ENCODE measurements at places on chromosomes 4 and X.

DNA sequence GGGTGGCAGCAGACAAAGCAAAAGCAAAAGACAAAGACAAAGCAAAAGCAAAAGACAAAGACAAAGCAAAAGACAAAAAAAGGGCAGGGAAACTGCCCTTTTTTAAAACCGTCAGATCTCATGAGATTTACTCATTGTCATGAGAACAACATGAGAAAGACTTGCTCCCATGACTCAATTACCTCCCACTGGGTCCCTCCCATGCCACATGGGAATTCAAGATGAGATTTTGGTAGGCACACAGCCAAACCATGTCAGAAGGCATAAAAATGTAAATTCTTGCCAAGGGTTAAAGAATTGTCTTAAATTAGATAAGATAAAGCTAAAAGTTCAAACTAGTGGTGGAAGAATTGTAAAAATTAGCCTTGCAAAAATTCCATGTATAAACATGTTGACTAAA, 419.7 kb downstream of the TRAM1L1 start:
- no peak for DNase-seq

DNA sequence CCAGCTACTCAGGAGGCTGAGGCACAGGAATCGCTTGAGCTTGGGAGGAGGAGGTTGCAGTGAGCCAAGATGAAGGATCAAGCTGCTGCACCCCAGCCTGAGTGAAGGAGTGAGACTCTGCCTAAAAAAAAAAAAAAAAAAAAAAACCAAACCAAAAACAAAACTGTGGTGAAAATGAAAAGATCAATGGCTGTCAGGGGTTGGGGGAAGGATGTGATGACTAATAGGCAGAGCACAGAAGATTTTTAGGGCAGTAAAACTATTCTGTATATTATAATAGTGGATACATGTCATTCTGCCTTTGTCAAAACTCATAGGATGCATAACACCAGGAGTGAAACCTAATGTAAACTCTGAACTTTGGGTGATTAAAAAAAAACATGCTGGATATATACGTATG, 69.9 kb upstream of the ELOVL6 start:
- DNase-seq: no peak

DNA sequence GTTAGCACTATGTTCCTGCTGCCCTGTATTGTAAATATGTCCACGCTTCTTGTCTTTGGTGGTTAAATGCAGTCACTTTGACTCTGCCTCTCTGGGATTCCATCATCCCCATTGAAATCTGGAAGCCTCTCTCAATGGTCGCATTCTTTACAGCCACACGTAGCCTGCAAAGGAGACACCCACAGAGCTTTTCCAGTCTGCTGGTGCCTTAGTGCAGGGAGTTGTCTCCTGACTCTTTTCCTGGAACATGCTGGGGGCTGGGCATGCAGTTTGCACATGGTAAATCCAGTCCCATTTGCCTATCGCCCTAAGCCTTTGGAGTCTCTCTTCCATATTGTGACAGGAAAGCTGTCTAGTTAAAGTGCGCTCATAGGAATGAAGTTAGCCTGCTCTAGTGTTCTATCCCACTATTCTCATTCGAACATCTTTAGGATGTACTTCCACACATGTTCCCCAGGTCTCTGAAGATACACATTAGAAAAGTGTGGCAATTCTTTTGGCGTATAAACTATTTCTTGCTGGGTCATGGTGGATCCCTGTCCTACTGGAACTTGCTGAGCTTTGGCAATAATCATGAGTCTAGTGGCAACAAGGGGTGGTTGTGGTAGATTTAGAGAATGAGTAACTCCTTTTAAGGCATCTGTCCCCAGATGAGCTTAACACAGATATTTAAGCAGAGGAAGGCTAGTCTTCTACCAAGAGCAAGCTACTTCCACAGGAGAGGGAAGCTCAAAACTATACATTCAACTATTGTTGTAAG, 33.7 kb downstream of the COQ2 start:
- DNase-seq: no peak

DNA sequence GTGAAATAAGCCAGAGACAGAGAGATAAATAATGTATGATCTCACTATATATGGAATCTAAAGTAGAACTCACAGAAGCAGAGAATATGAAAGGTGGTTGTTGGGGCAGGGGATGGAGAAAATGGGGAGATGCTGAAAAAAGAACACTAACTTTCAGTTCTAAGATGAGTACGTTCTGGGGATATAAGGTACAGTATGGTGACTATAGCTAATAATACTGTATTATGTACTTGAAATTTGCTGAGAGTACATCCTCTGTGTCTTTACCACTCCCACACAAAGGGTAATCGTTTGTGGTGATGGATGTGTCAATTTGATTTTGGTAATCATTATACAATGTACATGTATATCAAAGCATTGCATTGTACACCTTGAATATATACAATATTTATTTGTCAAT, 6.6 kb downstream of the FBXL5 start:
- DNase-seq: no peak

DNA sequence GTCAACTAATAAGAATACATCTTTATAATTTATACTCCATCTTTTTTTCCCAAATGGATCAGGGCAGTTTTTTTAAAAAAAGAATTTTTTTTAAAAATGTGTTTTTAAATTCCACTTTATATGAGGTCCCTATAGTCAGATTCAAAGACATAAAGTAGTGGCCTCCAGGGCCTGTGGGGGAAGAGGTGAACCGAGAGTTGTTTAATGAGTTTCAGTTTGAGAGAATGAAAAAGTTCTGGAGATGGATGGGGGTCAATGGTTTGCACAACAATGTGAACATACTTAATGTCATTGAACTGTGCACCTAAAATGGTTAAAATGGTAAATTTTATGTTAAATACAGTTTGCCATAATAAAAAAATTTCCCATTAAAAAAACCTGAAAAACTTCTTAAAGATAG, 53.8 kb downstream of the ZNF827 start:
- no peak for DNase-seq

- no peak for DNase-seq
Observed at GRCh38 chr4:165971446-165971845, 98.4 kb downstream of the TLL1 start.

DNA sequence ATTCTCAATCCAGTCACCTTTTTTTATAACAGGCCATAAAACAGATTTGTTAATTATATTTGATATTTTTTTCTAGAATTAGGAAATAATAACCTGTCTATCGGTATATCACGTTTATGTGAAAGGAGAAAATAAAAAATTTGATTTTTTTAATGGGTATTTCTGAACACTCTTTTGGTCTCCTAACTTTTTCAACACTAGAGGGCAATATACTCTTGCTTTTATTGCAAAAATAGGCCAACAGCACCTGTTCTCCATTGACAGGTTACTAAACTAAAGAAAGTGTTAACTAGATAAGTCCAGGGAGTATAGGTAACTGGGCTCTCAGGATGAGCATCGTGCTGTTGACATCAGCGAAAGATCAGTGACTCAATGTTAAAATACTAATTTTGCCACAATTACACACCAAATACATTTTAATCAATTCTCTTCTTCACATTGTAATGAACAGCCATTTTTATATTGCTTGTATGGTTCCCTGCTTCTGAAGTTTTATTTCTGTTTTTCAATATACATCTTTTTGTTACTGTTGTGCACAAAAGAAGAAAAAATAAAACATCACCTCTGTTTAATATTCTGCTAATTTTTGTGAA, 22.8 kb downstream of the NDST4 start:
- DNase-seq: no peak

- DNase-seq: no peak
Observed at GRCh38 chrX:42704454-42704853, 73.5 kb downstream of the PPP1R2C start.

DNA sequence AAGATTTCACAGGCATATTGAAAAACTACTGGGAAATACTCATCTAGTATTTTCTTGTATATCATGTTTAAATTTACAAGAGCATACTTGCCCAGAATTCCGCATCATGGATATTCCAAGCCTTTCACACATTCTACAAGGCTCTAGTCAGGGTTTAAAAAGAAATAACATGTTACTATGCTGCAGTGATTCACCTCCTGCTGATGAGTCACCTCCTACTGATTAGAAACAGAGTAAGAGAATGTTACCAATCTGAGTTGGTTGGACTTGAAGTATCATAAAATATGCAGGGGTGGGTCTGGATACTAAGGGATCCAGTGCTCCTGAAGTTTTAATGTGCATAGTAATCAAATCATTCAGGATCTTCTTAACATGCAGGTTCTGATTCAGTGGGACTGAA, 192.0 kb upstream of the ANK2 start:
- peak; percentile 87 for DNase-seq

DNA sequence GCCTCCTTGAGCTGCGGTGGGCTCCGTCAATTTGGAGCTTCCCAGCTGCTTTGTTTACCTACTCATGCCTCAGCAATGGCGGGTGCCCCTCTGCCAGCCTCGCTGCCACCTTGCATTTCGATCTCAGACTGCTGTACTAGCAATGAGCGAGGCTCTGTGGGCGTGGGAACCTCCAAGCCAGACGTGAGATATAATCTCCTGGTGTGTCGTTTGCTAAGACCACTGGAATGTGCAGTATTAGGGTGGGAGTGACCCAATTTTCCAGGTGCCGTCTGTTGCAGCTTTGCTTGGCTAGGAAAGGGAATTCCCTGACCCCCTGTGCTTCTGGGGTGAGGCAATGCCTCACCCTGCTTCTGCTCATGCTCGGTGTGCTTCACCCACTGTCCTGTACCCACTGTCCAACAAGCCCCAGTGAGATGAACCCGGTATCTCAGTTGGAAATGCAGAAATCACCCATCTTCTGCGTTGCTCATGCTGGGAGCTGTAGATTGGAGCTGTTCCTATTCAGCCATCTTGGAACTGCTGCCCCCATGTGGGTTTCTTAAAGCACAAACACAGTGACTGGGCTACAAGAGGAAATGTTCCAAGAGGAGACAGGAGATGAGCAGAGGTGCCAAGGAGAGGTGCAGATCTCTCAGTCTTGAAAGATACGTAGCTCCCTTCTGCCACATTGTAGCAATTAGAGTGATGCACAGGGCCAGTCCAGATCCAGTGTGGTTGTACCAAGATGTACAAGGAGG, 193.0 kb upstream of the IGFBP7 start:
- DNase-seq: peak; percentile 58

DNA sequence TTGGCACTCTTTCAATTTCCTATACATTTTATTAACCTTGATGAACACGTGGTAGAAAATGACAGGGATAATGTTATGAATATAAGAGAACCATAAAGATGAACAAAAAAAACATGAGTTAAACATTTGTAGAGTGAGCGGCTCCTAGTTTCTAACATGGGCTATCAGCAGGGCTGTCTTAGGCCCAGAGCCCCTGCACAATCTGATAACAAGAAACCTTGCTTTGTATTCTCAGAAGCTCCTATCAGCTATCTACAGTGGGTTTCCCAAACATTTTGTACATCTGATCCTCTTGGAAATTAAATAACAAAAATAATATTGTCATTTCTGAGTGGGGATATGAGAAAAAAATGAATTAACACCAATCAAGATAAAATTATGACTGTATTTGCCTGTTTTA, 10.6 kb upstream of the RBPJ start:
- DNase-seq: no peak

- DNase-seq: no peak
Observed at GRCh38 chr4:164501074-164501473, 252.9 kb upstream of the SMIM31 start.

- DNase-seq: no peak
Observed at GRCh38 chr4:7144374-7145290, 47.7 kb upstream of the SORCS2 start.

DNA sequence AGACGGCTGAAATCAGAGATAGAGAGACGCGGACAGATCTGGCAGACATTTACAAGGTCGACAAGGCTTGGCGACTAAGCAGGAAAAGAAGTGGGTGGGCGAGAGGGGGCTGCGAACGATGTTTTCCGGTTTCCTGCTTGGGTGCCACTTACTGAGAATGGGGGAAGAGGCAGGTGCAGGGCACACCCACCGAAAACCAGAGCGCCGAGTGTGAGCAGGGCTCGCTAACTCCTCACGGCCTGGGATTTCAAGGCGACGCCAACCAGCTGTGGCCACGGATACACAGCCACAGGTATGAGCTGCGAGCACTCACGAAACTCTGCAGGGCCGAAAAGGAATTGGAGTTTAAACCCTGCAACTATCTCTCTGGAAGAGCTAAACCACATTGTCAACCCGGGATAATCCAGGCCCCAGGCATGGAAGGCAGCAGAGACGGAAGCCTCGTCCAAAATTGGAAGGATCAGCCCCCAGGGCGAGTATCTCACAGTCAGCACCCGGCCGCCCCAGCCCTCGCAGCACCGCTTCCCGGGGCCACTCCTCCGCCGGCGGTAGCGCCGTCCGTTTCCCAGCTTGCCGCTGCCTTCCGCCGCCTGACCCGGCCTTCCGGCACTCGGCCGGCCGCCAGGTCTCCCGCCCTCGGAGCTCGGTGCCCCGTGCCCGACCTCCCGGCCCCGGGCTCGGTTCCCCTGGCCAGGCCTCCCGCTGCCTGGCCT, 778 bp downstream of the CASP3 start:
- DNase-seq: no peak

All from retinal pigment epithelial cell (primary cell).